ENCODE measurements at places on chromosomes 11 and 22.

DNA sequence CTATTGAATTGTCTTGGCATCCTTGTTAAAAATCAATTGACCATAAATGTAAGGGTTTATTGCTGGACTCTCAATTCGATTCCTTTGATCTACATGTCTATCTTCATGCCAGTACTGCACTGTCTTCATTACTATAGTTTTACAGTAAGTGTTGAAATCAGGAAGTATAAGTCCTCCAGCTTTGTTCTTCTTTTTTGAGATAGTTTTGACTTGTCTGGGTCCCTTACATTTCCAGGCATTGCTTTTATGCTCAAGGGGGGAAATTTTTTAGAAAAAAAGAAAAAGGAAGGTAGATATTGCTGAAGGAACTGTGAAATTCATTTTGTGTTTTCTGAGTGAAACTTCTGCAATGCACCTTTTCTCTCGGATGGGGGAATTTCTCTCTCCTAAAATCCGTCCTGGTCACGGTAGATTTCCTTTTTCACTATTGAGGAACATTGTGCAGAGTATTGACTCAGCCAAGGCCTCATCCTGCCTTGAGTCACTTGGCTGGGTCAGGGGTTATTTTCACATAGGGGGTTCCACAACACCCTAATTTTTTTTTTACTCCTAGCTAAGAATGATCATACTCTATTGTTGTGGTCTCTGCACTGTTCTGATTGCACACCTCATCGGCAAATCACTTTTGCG lies 2.8 kb upstream of the ACER3 start:
- DNase-seq = no peak

DNA sequence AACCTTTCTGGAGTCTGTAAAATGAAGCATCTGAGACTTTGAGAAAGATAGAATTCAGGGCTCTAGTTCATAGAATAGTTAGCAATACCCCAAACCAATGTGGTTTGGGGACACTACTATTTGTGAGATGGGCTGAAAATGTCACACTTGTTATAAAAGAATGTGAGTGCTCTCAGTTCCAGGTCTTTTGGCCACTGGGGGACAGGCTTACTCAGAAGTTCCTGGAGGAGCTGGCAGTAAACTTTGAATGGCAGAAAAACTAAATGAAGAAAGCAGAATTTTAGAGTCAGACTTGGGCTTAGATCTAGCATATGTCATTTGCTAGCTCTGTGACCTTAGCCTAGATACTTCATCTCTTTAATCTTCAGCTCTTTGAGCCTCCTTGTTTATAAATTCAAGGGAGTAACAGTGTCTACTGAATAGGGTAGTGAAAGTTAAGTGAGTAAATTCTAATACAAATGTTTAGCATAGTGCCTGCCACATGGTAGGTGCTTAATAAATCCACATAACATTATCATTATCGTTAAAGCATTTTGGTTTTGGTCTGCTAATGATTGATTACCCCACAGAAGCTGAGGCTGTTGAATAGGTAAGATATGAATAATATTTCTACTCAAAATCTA lies 3.7 kb downstream of the LYVE1 start:
- DNase-seq = no peak

DNA sequence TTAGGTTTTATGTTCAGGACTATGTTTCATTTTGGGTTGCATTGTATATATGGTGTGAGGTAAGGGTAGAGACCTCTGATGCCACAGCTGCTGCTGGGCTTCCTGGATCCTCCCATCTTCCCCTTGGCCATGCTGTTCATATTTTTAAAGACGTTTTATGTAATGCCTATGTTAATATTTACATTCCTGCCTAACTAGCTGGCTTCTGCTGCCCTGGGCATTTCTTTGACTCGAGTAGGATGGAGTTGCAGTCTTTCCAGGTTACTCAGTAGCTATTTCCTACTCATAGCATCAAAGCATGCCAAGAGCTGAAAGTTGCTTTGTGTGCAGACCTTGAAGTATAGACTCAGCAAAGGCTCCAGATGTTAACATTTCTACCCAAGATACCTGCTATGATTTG lies 220.5 kb upstream of the CADM1 start:
- no peak for DNase-seq

GRCh38 chr11:120710354-120711131 lies 199.0 kb downstream of the GRIK4 start:
- no peak for DNase-seq

GRCh38 chr11:76251226-76251575 lies 44.9 kb upstream of the WNT11 start:
- DNase-seq = no peak

- DNase-seq = no peak
Measured at GRCh38 chr22:27842201-27842600, 40.6 kb upstream of the MN1 start.

- DNase-seq = no peak
Measured at GRCh38 chr11:4370166-4370565, 2.0 kb upstream of the OR52B4 start.

DNA sequence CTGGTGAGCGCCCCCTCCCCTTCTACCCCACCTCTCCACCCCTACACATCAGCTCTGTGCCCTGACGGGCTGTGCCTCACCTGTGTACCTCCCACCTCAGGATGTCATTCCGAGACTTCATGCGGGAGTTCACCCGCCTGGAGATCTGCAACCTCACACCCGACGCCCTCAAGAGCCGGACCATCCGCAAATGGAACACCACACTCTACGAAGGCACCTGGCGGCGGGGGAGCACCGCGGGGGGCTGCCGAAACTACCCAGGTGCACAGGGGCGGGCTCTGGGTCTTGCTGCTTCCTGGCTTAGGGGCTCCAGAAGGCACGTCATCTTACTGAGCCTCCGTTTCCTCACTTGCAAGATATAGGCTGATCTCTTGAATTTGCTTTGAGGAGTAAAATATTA lies 6.8 kb downstream of the CAPN1 start:
- DNase-seq = no peak

DNA sequence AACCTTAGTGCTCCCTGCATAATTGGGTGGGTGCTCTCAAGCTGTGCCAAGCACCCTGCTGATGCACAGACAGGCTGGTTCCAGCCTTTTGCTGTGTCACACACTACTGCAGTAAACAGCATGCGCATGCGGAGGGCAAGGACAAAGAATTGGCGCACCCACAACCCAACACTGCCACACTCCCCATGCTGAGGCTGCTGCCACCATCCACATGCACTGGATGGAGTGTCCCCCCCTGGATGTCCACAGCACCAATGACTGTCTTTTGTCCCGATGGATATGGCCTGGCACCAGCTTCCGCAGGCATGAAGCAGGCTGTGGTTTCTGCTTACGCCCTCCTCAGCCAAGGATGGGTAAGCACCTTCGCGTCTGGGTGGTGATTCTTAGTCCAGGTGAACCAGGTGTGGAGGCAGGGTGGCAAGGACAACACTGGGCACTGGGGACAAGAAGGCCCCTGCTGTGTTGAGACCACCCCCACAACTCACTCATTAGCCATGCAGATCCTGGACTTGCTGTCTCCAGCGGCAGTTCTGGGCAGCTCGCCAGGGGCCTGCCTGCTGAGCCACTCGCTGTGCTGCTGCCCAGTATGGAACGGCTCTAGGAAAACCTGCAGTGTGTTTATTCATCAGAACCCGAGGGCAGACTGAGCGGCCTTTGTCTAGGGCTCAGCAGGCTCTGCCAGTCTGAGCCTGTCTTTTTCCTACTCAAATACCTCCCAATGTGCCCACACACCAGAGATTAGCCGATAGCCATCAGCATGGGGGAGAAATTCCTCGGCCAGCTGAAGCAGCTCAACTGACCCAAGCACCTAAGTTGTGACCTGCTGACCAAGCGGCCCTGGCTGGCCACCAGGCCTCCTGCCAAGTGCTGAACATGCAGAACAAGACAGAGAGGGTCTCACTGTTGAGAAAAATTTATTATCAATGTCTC lies 8.2 kb upstream of the NAP1L4 start:
- DNase-seq = no peak

DNA sequence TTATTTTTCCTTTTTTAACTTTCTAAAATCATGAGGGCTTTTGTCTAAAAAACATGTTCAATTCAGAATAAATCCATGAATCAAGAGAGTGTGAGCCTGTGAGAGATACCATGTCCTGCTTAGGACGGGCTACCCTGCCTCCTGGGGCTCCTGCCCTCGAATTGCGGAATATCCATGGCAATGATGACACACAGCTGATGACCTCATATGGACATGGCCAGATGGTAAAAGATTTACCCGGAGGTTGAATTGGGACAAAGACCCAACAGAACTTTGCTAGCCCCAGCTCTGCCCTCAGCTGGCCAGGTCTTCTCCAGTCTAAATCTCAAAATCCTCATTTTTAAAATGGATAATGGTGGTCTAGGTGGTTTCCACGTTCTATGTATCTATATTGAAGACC lies 538.1 kb upstream of the API5 start:
- DNase-seq = no peak

- no peak for DNase-seq
Measured at GRCh38 chr11:15780837-15781236, 575.5 kb downstream of the SOX6 start.

- peak; percentile 51 for DNase-seq
Measured at GRCh38 chr22:24133187-24133965, 47.9 kb upstream of the SUSD2 start.

GRCh38 chr22:28297504-28297903 lies 378.4 kb upstream of the PITPNB start:
- DNase-seq = no peak

- DNase-seq = no peak
Measured at GRCh38 chr22:37659066-37659896, 758 bp downstream of the PDXP start.

DNA sequence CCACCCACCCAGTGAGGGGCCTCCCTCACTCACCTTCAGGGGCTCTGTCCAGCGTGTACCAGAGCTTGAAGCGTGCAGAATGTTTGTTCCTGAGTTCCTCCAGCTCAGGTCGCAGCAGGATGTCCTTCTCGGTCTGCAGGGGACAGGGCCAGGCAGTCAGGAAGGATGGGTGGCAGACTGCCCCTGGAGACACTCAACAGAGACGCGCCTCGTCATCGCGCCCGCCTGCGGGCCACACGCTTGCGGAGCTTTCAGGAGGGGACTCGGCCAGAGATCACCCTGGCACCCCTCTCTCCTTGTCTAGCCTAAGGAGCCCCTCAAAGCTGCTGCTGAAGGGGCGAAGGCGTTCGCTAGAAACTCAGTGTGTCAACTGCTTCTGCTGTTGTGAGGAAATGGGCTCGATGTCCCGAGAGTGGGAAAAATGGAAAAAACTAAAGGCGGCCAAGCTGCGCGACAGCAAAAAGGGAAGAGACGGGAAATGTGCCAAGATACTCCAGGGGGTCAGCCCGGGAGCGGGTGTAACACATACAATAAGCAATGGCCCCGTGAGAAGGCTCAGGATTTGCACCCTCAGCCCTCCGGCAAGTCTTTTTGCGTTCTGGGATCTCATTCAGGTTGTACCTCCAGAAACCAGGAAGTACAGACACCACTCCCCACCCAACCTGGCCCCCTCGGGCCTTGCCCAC lies 9.2 kb upstream of the POLDIP3 start:
- DNase-seq = no peak

DNA sequence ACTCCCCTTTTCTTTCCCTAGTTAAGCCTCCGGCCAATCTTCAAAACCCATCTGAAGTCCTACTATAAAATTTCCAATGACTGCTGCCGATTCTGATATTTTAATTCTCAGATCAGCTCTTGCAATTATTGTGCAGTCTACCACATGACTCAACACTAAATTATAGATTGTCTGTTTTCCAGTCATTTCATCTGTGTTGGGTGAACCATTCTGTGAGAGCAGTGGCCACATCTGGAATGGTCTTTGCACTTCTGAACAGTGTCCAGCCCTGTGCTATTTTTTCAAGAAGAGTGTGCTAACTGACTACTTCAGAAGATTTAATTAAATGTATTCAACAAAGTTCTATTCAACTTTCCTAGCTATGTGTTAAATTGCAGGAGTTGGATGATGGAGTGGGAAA lies 47.2 kb upstream of the MMP7 start:
- DNase-seq = no peak

DNA sequence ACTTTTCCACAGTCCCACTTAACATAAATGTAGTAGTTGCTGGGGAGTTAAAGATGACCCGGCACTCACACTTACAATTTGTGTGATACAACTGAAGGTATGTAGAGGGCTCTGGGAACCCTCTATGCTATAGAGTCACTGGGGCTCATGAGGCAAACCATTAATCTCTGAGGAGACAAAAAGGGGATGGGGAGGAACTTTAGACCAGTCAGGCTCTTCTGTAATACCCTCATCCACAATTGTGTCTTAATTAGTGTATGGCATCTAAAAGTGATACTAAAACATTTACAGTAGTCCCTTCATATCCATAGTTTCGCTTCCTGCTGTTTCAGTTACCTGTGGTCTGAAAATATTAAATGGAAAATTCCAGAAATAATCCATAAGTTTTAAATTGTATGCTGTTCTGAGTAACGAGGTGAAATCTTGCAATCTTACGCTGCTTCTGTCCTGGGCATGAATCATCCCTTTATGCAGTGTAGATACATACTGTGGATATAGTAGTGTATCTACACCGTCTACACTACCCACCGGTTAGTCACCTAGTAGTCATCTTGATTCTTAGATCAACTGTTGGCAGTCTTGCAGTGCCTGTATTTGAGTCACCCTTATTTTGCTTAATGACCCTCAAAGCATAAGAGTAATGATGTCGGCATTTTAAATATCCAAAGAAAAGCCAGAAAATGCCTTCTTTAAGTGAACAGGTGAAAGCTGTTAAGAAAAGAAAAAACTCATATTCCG lies 12.2 kb downstream of the CBL start:
- no peak for DNase-seq

- DNase-seq = no peak
Measured at GRCh38 chr11:2584812-2585565, 114.8 kb downstream of the KCNQ1OT1 start.

- DNase-seq = no peak
Measured at GRCh38 chr22:41216984-41217383, 11.9 kb downstream of the L3MBTL2 start.

DNA sequence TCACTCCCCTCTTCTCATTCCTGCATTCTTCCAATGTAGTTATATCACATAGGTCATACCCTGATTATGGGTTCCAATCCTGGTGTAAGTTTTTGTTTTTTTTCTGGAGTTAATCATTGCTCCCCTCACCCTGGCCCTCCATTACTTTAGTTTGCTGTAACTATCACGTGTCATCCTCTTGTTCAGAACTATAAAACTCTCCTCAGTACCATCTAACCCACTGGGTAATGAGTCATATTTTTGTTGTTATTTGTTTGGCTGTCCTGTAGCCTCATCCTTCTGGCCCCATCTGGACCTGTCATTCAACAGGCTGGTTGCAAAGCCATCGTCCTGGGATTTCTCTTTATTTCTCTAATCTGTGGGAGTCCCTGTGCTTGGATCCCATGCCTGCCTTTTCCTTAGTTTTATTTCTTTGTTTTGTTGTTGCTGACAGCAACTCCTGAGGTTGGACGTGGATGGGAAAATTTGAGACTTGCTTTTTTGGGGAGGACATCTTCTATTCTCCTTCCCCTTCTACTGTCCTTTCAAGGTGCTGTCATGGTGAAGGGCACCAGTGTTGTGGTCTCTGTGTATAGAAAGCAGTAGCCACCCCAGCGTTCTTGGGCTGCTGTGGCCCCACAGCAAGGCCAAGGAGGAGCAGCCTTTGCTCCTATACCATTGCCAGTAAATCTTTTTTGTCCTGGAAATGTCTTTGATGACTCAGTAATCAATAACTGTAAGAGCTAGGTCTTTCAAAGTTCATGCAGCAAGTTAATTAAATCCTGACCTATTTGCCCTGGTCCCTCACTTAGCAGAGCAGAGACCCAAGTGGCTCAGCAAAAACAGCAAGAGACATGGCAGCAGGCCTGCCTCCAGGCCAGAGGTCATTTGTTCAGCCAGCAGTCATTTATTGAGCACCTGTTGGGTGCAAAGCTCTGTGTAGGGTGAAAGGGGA lies 82.5 kb downstream of the C22orf31 start:
- no peak for DNase-seq

GRCh38 chr22:19666673-19667593 lies 47.4 kb upstream of the SEPTIN5 start:
- DNase-seq = no peak

All from CD4-positive, alpha-beta T cell treated with Interleukin-12 subunit alpha and Interleukin-12 subunit beta, for 1 hour (primary cell).